ENCODE measurements at places on chromosomes 3 and 15.

GRCh38 chr3:15256861-15257341 lies 50.9 kb downstream of the CAPN7 start:
- DNase-seq, result no peak

- DNase-seq, result no peak
These were observed 208.3 kb upstream of the RBMS3 start for GRCh38 chr3:29072611-29073010.

- no peak for DNase-seq
These were observed 32.3 kb upstream of the ARNT2 start for GRCh38 chr15:80371924-80372323.

GRCh38 chr3:98733812-98734281 lies 29.3 kb upstream of the ST3GAL6 start:
- no peak for DNase-seq

- DNase-seq, result no peak
These were observed 11.1 kb downstream of the RIOX2 start for GRCh38 chr3:97960993-97961766.

GRCh38 chr15:67900621-67901147 lies 60.8 kb upstream of the RNU6-1 start:
- DNase-seq, result no peak

DNA sequence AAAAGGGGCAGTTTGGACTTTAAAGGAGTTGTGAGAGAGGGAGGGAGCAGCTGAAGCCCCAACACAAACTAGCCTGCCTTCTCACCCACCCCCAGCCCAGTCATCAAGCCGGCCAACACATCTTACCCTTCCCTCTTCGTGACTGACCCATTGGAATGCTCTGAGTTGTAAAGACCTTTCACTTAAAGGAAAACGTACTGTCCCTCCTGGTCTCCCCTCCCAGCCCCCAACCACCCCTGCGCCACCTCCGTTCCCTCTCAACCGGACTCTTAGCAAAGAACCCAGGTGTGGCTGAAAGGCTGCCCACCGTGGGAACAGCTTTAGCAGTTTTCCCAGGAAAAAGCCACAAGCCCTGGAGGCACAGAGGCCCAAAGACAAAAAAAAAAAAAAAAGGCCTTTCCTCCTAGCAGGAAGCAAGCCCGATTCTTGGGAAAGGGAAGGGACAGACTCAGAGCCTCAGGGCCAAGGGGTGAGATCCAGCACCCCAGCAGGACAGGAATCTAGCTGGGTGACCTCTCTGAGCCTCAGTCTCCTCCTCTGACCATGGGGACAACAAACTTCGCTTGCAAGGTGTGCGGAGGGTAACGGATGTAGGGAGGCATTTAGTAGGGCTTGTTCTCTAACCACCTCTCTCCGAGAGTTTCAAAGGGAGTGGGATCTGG lies 2.4 kb downstream of the CYP11A1 start:
- DNase-seq, result no peak

GRCh38 chr3:184380185-184380626 lies 352 bp downstream of the CHRD start:
- DNase-seq, result peak; percentile 27

DNA sequence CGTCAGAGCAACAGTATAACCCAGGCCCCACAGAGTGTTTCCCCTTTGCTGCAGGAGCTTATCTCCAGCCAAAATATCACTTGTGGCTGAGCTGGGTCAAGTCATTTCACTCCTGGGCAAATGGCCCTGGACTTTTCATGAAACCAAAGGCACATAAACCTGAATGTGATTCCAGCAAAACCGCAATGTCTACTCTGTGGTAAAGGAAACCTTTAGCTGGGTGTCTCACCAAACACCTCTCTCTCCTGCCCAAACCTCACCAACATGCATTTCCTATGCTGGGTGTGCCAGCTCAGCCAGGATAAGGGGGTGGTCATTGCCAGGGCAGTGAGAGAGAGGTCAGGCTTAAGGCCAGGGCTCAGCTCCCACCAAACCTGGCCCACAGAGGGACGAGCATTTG lies 67.4 kb downstream of the GTPBP8 start:
- DNase-seq, result no peak

Data from erythroblast (primary cell).